ENCODE measurements at places on chromosomes 2 and 18.

DNA sequence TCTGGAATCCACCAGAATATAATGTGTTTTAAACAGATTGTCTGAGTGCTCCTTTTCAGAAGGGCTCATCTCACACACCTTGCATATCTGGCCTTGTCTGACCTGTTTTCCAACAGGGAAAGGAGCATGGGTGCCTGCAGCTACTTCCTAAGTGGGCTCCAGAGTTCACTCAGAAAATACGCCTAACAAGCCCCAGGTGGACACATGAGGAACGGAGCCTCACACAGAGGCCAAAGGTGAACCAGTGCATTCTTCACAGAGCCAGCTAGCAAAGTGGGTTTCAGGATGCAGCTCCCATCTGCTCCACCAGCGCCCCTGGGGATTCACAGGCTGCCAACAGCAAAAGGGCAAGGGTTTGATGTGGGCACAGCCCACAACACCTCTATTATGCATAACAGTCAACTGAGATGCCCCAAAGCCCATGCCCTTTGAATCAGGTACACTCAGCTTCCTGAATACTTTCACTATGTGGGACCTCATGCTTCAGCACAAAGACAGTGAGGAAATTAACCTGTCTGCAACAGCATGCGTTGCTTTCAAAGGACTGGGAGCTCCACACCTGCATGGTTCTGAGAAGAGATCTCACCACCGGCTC, 86.6 kb downstream of the CCBE1 start:
- no peak for DNase-seq

DNA sequence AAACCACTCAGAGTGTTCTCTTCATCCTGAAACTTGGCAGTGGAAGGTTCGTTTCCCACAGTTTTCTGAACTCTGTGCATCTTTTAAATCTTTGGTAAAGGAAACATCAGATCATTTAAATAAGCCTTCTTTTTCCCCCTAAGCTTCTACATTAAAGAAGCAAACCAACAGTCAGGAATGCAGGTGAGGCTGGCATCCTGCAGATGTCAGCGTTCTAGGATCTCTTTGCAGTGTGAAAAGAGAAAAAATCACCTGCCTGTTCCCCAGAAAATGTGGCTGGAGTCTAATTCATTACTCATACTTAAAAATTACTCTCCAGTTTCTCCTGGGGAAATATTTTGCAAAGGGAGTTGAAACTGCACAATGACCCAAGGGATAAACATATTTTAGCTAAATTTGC, 64.5 kb upstream of the ZCCHC2 start:
- no peak for DNase-seq

DNA sequence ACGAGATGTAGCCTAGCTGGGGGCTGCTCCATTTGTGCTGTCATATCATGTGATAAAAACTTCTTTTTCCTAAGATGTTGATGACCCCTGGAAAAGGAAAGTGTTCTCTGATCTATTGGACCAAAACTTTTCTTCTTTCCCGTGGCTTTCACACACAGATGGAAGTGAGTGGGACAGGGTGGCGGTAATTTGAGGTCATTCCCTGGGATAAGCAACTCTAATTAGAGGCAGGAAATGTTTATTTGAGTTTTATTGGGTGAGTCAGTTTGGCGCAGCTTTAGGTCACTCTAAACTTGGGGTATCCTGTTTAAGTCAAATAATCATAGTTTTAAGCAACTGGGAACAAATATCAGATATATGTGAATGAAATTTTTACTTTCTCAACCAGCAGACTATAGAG, 221.0 kb upstream of the EPAS1 start:
- DNase-seq = no peak

DNA sequence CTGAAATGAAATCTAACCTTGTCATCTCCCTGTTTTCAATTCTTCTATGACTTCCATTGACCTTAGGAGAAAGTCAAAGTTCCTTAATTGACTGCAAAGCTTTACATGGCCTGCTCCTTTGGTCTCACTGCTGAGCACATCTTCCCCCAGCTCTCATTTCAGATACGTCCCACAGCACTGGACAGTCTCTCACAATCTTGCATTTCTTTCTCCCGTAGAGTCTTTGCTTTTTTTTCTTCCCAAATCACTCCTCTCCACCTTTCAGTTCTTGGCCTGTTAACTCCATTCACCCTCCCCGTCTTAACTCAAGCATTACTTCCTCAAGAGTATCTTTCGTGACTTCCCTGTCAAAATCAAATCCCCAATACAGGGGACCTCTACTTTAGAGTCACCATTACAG, 67.2 kb downstream of the DDX1 start:
- no peak for DNase-seq

DNA sequence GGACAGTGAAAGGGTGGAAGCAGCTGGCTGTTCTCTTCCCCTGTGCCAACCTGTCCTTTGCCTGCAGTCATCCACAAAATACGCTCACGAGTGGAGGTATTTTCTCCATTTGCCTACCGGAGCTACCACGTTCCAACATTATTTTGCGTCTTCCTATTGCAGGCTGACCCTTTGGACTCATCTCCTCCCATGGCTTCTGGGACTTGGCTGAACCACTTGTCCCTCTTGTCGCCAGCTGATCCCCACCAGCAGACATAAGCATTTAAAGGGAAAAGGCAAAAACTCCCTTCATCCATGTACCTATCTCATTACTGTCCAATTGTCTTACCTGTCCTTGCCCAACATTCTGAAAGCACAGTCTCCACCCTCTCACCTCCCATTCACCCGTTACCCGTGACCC, 13.0 kb downstream of the C2orf74 start:
- DNase-seq = no peak

DNA sequence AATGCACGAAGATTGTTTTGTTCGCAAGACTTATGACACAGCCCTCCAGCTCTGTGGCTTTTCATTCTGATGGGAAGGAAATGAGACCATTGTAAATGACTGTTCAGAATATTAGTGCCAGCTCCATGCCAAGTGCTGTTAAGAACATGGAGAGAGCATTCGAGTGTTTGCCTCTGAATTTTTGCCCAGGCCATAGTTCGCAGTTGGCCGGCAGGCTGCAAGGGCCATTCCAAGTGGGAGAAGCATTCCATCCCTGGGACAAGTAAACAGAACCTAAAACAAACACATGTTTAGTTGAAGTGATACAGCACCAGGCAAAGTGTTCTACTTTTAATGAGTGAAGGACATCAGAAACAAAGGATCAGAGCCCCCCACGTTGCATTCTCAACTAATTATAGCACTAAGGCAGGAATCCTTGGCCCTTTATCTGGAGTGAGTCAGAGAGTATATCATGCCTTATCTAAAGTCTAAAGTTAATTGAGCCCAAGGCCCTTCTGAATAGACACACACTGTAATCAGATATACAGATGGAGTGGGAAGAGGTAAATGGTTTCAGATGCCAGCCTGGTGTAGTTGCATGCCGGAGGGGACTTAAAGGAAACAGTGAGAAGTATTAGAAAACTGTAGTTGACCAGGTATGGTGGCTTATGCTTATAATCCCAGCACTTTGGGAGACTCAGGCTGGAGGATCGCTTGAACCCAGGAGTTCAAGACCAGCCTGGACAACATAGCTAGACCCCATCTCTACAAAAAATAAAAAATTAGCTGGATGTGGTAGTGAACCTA, 53.3 kb downstream of the NEDD4L start:
- DNase-seq = no peak

- no peak for DNase-seq
Measured at GRCh38 chr2:120793682-120794403, 58.2 kb downstream of the GLI2 start.

Measured in stimulated activated CD4-positive, alpha-beta T cell treated with anti-CD3 and anti-CD28 coated beads, Interleukin-2, amount 100 ng/mL, for 48 hours (primary cell).